ENCODE measurements at places on chromosomes 5 and 9. TPM values are rescaled to one million over a fixed set of nuclear protein-coding genes. Genes with fewer than 3 reads are reported as not detected.

The DMXL1 gene
- total RNA-seq = 23.6 TPM

The NTNG2 gene
- total RNA-seq = 1.9 TPM

The FGF1 gene
- 43.6 TPM for total RNA-seq

The PCSK1 gene
- 0.17 TPM for total RNA-seq

The KLHL3 gene
- 24.5 TPM for total RNA-seq

GRCh38 chr9:21964925-21965385 is 29.2 kb downstream of the CDKN2A start:
- no peak for DNase-seq

GRCh38 chr5:55140908-55141665 is 18.9 kb upstream of the GPX8 start:
- no peak for DNase-seq

- no peak for DNase-seq
Measured at GRCh38 chr5:135350536-135350935, 48.5 kb downstream of the MACROH2A1 start.

- no peak for DNase-seq
Measured at GRCh38 chr5:79168031-79168430, 56.4 kb downstream of the BHMT start.

- no peak for DNase-seq
Measured at GRCh38 chr9:128080206-128080605, 12.2 kb downstream of the SLC25A25 start.

DNA sequence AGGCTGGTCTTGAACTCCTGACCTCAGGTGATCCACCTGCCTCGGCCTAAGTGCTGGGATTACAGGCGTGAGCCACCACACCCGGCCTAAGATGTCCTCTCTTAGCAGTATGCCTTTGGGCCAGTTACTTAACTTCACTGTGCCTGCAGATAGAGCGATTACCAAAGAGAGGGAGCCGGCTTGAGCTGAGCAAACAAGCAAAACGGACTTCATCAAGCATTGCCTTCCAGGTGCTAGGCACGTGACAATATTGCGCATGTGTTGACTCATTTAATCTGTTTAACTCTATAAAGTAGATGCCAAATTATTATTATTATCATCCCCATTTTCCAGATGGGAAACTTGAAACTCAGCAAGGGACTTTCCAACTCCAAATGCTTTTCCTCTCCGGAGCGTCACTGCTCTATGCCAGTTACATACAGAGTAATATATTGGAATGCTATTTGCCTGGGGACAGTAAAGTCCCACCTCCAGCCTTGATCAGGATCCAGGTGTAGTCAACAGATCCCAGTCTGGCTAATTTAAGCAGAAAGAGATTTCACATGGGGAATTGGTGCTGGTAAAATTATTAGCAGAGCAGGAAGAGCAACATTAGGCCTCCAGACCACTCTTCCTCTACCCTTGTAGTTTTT is 5.6 kb upstream of the C9orf152 start:
- DNase-seq = no peak

GRCh38 chr5:93512799-93513198 is 68.2 kb downstream of the NR2F1-AS1 start:
- DNase-seq = no peak
